Activated T-cell treated with anti-CD3 and anti-CD28 coated beads, Interleukin-2, amount 50 U/mL, for 24 hours (primary cell): ENCODE measurements at places on chromosomes 5 and 9.

DNA sequence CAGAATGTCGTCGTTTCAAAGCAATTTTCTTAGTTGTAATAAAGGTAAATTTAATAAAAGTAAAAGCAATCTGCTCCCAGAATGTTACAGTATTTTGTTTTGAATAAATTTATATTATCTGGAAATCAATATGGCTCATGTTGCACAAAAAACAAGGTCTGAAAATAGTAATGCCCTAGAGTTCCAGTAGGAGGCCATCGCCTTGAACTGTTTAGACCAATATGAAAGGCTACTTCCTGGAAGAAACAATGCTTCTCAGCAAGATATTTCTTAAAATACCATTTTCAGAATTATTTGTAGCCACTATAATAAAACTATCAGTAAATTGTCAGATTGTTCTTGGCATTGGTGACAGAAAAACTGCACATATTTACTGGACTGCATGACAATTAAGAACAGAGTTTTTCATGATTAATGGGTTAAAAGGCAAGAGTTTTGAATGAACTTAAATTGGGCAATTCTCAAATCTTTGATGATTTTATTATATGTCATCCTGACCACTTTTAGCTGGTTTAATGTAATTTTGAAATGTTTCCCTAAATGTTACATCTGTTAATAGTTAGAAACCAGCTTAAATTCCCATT is 153.2 kb downstream of the COMMD10 start:
- no peak for DNase-seq

DNA sequence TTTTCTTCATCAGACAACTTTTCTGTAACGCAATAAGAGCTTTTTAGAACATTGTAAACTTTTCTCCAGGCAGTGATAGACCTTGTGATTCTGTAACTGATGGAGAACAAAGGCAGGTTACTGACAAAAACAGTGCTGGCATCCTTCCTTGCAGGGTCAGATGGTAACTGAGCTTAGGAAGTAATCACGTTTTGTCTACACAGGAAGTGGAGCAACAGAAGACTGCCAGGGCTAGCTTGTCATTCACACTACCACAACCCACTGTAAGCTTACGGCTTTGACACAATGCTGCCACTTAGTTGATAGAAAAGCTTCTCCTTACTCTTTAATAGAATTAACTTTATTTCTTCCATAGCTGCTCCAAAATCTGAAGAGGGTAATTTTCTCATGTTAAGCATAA is 46.8 kb downstream of the FBN2 start:
- DNase-seq: no peak

GRCh38 chr5:75152860-75153259 is 83.8 kb downstream of the ANKRD31 start:
- no peak for DNase-seq

GRCh38 chr9:16134351-16134750 is 581.5 kb downstream of the CCDC171 start:
- no peak for DNase-seq

DNA sequence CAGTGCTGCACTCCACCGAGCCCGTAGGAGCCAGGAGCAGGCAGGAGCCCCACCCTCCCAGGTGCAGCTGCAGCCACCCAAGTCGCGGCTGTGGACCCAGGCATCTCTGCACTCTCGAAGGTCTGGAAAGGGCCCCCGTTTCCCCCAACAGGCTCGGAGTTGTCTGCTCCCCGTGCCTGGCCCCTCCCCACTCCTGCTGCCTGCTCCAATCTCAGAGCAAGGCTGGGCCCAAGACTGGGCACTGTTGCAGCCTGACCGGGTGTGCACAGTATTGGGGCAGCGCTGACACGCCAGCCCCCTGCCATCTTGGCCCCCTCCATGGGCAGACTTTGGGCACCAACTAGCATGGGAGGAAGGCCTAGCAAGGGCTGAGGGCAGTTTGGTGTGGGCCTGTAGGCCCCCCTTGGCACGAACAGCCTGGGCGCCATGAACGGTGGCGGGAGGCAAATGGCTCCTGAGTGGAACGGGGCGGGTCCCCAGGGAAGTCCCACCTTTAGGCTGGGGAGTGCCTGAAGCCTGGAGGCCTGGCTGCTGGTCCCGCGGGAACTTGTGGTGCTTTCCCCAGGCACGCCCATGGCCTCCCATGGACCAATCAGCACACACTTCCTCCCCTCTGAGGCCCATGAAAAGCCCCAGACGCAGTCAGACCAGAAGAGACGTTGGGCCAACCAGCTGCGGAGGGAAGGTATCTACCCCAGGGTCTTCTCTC is 60.4 kb downstream of the PSAT1 start:
- no peak for DNase-seq
